ENCODE measurements at places on chromosomes 12 and 14.
A peak's percentile ranks its signal among the peaks of the same experiment; 100 is the strongest.

- DNase-seq: no peak
Measured at GRCh38 chr12:754851-755562, 2.6 kb downstream of the WNK1 start.

DNA sequence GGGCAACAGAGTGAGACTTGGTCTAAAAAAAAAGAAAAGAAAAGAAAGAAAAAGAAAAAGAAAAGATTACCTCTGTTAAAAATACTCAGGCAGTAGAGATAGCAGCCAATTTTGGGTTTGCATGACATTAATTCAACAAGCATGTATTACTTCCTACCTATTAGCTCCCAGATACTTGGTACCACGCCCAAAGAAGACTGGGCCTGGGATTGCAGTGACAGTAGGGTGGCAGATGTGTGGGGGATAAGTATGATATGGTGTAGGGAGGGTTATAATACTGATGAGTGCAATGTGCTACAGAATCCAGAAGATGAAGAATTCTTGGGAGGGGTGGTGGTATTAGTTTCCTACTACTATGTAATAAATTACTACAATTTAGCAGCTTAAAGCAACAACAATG is 46.4 kb upstream of the FOS start:
- DNase-seq: no peak

- no peak for DNase-seq
Measured at GRCh38 chr12:97276661-97277429, 185.8 kb upstream of the RMST start.

- no peak for DNase-seq
Measured at GRCh38 chr12:42162965-42163364, 18.3 kb upstream of the GXYLT1 start.

- peak; percentile 31 for DNase-seq
Measured at GRCh38 chr12:41962171-41962572, 182.5 kb downstream of the GXYLT1 start.

GRCh38 chr12:121668750-121669520 is 519 bp downstream of the MORN3 start:
- DNase-seq: no peak

GRCh38 chr14:74514471-74514941 is 20.9 kb downstream of the ISCA2 start:
- DNase-seq: no peak

Measured in breast epithelium (tissue), 4 donors.